Esophagus mucosa (tissue), 1 donor: ENCODE measurements at places on chromosomes 11 and 22. TPM values are rescaled to one million over a fixed set of nuclear protein-coding genes. Genes with fewer than 3 reads are reported as not detected.

Gene TUB
- 1.00 TPM for total RNA-seq

Gene DGAT2
- 12.4 TPM for total RNA-seq

Gene ATM
- total RNA-seq: 21.8 TPM

Gene TPBGL
- not detected for total RNA-seq

Gene MS4A8
- not detected for total RNA-seq

Gene DCHS1
- 1.4 TPM for total RNA-seq

Gene KCNJ5
- total RNA-seq: 0.08 TPM

Gene MUC2
- 0.08 TPM for total RNA-seq

Gene KCTD14
- 2.3 TPM for total RNA-seq

Gene IGLL5
- total RNA-seq: 1.8 TPM

Gene CYP2D6
- 1.1 TPM for total RNA-seq

Gene ATG13
- 37.3 TPM for total RNA-seq

Gene DDTL
- total RNA-seq: 1.7 TPM

Gene SF3A1
- 111 TPM for total RNA-seq

Gene CFAP300
- total RNA-seq: 0.80 TPM

Gene CCDC87
- total RNA-seq: 0.16 TPM

Gene NOX4
- total RNA-seq: 0.16 TPM

Gene PRR33
- total RNA-seq: not detected

Gene OR2AG1
- not detected for total RNA-seq

Gene RAG2
- not detected for total RNA-seq

Gene FOXRED2
- total RNA-seq: 8.7 TPM

Gene ISX
- total RNA-seq: not detected

Gene CXCR5
- total RNA-seq: 0.20 TPM

Gene CRYBB2
- not detected for total RNA-seq

Gene NAALAD2
- total RNA-seq: 0.16 TPM

Gene OR8G5
- total RNA-seq: not detected

Gene SLC22A8
- not detected for total RNA-seq

Gene RASD2
- 0.28 TPM for total RNA-seq

Gene ZNF280B
- 0.04 TPM for total RNA-seq

Gene TRIM51
- total RNA-seq: not detected

Gene DCDC1
- not detected for total RNA-seq

Gene RASGRP2
- total RNA-seq: 1.1 TPM

Gene TSGA10IP
- not detected for total RNA-seq

Gene C22orf42
- total RNA-seq: not detected

Gene PPFIBP2
- 33.4 TPM for total RNA-seq

Gene CD3G
- total RNA-seq: 0.76 TPM

Gene METTL15
- 9.5 TPM for total RNA-seq

Gene GLB1L2
- 2.2 TPM for total RNA-seq

Gene B3GAT1
- 0.08 TPM for total RNA-seq

Gene HEPHL1
- 13.0 TPM for total RNA-seq

Gene P2RY2
- 44.3 TPM for total RNA-seq

Gene PLEKHA7
- 48.2 TPM for total RNA-seq

Gene HIPK3
- 61.4 TPM for total RNA-seq

Gene UPK2
- total RNA-seq: 0.32 TPM

Gene JAML
- 2.7 TPM for total RNA-seq

Gene RAB3IL1
- total RNA-seq: 0.88 TPM

Gene KCNA4
- not detected for total RNA-seq

Gene MRGPRF
- 1.7 TPM for total RNA-seq

Gene RHOD
- total RNA-seq: 161 TPM

Gene EMID1
- 0.84 TPM for total RNA-seq

Gene SYT13
- total RNA-seq: not detected

Gene MUC5AC
- not detected for total RNA-seq

Gene SLC5A12
- not detected for total RNA-seq
